AG08395 (cell line): ENCODE measurements at places on chromosomes 12 and 14.

DNA sequence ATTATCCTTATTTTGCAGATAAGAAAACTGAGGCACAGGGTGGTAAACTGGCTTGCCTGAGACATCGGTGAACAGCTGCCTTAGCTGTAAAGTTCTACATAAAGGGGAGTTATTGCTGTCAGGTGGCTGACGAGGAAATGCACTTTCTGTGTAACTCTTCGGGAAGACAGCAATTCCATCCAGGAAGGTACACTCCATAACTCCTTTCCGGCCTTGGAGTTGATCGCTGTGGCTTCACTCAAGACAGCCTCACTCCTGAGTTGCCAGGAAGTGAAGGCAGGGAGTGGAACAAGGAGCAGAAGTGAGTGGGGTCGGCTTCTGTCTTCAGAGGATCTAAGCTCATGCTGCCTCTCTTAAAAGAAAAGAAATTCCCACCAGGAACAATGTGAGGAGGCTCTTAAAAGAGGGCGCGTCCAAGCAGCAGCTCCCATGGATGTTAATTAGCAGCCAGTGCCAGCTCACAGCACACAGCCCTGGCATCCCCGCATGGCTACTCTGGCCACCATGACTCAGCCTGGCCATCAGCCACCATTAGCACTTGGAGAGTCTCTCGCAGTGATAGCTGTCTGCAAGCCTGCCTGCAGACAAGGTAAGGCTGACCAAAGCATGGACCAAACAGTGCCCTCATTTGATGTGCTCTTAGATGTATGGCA is 60.3 kb downstream of the NUAK1 start:
- DNase-seq: peak; percentile 92

- no peak for DNase-seq
Measured at GRCh38 chr14:24475261-24475660, 32.7 kb upstream of the SDR39U1 start.

- DNase-seq: no peak
Measured at GRCh38 chr12:56330936-56331490, 2.8 kb downstream of the PAN2 start.

DNA sequence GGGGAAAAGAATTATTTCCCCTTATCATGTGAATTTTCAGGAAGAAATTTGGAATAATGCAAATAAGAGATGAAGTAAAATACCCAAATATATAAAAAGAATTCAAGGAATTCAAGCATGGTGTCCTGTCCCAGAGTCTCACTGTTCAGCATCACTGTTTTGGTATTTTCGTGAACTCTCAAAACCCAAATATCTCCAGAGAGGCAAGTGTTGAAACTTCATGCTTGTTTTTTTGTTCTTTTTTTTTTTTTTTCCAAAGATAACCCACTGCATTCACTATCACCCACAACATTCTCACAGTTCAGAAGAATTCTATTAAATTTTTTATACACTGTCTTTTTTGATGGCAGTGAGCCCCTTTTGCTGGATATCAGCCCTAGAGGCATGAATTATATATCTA is 354.9 kb downstream of the DIO2 start:
- no peak for DNase-seq

DNA sequence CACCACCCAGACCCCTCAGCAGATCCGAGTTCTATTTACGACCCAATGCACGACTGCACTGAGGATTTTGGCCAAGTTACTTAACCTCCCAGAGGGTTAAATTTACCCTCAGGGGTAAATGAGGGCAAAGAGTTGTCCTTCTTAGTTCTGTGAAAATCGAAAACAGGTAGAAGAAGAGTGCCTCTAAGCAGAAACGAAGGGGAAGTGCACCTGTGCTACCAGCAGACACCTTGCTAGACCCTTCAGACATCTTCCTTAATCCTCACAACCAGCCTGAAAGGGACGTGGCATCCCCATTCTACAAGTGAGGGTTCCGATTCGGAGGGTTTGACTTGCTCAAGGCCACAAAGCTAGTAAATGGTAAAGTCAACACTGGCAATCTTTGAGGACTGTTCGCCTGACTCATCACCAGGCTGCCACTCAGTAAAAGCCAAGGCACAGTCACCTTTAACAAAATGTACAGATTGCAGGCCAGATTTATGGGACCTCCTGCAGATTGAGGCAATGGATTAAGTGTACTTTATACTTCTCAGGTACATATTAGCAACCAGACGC is 1.6 kb downstream of the GSG1 start:
- peak; percentile 13 for DNase-seq

GRCh38 chr12:5498076-5498475 is 66.2 kb downstream of the NTF3 start:
- DNase-seq: no peak

DNA sequence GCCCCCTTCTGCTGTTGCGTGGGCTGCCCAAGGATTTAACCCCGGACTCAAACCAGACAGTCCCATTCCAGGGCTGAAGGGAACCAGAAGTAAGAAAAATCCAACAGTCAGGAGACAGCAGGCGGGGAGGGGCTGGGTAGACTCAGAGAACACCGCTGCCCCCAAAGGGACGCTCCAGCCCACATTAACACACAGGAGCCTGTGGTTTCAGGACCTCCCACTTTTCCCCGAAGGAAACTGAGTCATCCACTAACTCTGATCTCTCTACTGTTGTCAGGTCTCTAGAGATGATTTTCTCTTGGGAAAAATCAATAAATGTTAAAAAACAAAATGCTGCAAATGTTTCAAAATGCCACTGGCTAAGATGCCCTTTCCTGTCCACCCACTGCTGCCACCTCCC is 41.6 kb downstream of the FBXO21 start:
- DNase-seq: no peak

GRCh38 chr12:84069198-84069597 is 843.4 kb downstream of the SLC6A15 start:
- peak; percentile 9 for DNase-seq

DNA sequence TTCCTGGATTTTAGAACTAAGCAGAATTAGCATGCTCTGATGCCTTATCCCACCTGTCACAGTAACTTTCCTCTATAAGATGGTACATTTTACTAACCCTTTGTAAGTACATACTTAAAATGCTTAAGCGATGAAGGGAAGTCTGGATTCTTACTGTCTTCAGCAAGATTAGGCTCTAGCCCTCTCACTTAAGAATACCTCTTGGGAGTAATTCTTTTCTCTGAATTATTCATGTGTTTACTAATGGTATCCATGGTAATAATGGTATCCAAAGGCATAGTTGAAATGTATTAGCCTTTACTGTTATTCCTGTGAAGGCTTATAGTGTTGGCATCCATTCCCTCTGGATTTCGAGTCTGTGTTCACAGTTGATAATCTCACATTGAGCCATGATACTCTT is 176.9 kb downstream of the MON2 start:
- DNase-seq: no peak

- DNase-seq: peak; percentile 30
Measured at GRCh38 chr14:70416338-70416724, 559 bp downstream of the SYNJ2BP start.

GRCh38 chr14:80868260-80868659 is 73.3 kb downstream of the CEP128 start:
- no peak for DNase-seq

- DNase-seq: no peak
Measured at GRCh38 chr14:104579507-104579906, at the start of gene C14orf180. Gene C14orf180 (plus strand): TSS chr14:104579764. CDS start chr14:104586431, 6,667 bp downstream.

- no peak for DNase-seq
Measured at GRCh38 chr14:65703521-65703920, 291.0 kb downstream of the FUT8 start.

DNA sequence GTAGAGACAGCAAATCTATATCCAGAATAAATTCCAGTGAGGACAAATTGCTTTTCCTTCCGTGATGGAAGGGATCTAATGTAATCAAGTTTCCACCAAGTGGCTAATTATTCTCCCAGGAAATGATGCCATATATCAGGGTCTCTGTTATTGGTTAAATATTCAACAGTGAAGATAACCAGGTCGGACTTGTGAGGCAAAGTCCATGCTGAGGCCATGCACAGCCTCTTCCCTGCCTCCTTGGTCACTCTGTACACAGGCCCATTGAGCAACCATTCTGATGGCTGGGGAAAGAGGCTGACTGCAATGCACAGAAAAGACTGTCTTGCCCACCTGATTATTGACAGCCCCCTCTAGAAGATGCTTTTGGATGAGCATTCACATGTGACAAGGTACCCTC is 90.1 kb downstream of the TNFAIP2 start:
- DNase-seq: no peak

DNA sequence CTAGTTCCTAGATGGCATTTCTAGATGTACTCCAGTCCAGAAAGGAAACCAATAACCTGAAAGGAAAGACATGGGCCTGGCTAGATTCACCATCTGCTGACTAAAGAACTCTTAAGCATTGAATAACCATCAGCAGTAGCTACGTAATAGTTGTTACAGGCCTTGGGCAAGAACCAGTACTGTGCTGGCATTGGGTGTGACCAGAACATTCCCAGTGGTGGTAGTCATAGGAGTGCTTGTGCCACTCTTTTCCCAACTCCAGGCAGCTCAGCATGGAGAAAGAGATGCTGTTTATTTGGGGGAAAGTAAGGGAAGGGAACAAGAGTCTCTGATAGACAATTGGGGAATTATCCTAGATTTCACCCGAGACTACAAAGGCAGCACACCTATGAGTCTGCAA is 333.3 kb downstream of the SLC16A7 start:
- DNase-seq: peak; percentile 55

DNA sequence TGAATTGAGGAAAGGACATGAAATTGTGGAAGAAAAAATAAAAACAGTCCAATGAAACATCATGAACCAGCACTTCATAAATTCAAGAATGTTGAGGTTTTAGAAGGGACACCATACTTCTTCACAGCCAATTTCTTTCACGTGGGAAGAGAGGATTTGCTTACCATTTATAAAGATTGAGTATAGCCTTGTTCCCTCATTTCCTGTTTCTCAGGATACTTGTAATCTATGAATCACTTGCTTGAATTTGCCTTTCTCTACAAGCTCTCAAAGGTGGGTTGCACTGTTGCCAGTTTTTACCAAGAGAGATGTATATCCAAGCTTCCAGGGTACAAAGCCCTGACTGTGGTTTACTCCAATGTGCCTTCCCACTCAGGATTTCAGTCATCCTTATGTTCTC is 116.1 kb downstream of the DUSP6 start:
- no peak for DNase-seq

DNA sequence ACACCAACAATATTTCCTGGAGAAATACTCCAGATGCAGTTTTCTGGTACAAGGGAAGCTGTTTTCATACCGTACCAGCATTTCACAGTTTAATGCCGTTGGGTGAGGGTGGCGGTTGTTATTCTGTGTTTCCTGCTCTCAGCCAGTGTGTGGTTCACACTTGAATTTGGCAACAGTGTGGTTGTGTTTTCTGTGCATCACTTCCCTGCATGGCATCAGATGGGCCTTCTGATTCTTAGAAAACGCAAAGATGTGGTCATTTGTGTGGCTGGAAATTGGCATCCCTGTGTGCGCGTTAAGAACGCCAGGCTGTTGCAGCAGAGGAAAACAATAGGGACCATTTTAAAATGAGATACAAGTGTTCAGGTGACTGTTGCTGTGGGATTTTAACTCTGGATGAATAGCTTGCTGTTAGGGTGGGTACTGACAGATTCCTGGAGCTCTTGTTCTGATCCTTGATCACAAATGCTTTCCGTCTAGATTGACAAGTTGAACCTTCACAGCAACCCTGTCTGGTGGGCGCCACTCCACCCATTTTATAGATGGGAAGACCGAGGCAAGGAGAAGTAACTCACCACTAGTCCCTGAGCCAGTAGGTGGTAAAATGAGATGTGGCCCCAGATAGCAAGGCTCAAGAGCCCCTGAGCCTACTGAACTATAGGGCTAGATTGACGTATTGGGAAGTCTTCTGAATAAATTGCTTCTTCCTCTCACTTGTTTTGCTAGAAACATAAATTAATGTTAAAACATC is 231.2 kb downstream of the CHST11 start:
- DNase-seq: no peak

- DNase-seq: peak; percentile 31
Measured at GRCh38 chr14:30443368-30444007, 115.5 kb upstream of the G2E3 start.

- DNase-seq: peak; percentile 94
Measured at GRCh38 chr12:47881826-47882427, 22.9 kb downstream of the VDR start.

DNA sequence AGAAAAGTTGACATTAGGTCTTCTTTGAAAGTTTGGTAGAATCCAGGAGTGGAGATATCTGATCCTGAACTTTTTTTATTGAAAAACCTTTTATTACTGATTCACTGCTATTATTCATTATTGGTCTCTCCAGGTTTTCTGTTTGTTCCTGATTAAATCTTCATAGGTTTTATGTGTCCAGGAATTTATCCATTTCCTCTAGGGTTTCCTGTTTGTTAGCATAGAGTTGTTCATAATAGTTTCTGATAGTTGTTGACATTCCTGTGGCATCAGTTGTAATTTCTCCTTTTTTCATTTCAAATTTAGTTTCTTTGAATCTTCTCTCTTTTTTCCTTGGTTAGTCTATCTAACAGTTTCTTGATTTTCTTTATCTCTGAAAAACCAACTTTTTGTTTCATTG is 370.3 kb downstream of the SLC6A15 start:
- peak; percentile 2 for DNase-seq

DNA sequence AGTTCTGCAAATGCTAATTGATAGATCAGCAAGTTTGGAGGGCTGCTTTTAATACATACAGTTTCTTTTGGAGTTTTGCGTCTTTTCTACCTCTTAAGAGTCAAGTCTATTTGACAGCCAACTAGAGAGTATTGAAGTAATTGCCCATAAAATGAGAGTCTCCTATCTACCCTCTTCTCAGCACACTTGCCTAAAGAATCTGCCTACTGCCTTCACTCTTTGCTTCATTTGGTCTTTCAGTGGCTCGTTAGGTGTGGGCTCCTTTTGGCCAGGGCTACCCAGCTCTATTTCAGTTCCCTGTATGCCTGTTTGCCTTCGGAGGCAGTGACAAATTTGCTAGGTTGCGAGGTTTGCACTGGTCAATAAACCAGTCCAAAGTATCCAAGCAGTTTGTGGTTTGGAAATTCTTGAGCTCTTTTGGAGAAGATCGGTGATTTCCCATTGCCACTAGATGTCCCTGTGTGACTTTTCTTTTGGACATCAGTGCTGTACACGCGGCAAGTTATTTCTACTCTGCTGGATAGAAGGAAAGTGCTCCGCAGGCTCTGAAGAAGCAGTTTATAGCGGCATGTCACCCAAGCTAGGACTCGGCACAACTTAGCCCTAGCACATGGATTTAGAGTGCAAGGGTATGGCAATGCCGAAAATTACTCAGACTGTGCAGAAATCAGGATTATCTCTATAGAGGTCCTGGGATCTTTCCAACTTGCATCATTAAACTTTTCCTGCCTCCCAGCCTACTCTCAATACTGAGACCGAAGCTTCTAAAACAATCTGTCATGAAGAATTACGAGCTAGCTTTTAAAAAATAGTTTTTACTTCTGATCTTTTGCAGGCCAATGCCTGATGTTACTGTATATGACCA is 38.6 kb downstream of the MGST1 start:
- DNase-seq: peak; percentile 73

GRCh38 chr12:57182918-57183575 is 33.5 kb upstream of the NXPH4 start:
- peak; percentile 86 for DNase-seq

- DNase-seq: no peak
Measured at GRCh38 chr14:71932229-71932981, at the start of gene RGS6. Gene RGS6 (plus strand): TSS chr14:71932429.

DNA sequence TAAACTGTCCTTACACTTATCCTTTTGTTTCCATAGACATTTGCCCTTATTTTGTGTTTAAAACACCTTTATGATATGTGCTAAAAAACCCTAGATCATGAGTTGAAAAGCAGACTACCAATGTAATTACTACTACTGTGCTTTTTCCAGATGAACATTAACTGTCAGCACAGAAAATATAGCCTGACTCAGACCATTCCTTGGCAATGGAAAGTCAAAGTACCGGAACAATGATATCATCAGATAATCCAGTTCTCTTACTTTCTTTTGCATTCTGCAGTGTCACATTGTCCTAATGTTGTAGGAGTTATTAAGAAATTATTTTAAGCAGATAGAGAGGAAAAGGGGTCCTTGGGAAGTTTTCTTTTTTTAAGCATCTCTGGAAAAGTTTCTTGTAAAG is 1189.0 kb upstream of the FLRT2 start:
- DNase-seq: peak; percentile 12
